ENCODE measurements at places on chromosomes 5 and 9.

DNA sequence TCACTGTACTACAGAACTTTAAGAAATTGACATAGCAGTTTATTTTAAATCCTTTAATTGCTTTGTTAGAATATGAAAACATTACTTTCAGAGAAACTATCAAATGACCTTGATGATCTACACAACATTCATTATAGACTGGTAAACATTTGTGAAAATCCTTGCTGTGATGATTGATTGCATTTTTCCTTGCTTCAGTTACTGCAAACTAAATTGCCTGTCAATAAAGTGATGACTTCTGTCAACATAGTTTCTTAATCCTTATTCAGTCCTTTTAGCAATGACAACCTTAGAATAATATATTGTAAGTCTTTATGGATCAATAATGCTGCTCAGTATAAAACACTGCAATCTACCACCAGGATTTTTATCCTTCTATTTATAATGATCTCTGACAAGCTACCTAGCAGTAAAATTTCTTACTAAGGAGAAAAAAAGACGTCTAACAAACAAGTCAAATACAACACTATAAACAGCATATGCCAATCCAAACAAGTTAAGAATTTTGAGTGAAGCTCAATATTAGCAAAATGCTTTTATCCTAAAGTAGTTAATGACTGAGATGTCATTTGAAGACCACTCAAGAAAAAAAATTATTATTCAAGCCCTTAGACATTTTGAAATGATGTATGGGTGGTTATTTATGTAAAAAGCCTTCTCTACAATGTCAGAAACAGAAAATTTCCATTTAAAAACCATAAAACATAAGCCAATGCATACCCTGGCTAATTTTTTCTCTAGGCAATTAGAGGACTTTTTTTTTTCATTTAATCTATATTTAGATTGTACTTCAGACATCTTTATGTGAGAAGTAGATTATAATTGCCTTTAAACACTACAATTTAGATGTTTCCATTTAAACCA lies 105.5 kb downstream of the FBXL17 start:
- DNase-seq = no peak

GRCh38 chr9:18905028-18905882 lies 127.8 kb downstream of the SAXO1 start:
- DNase-seq = no peak

GRCh38 chr9:70563431-70564204 lies 149.2 kb upstream of the KLF9 start:
- no peak for DNase-seq

DNA sequence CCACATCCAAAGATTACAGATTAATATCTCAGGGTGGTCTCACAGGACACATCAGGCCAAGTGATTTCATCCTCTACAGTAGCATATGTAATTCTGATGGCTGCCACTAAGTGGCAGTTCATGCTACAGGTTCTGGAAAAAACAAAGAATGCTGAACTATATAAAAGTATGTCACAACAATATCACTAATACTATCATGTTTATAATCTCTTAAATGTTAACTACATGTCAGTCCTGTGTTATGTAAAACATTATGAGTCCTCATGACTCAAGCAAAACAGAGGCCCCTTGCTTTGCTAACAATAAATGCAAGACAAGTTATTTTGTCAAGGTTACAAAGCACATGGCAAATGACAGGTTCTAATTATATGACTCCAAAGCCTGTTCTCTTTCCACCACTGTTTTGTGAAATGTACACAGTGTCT lies 233.2 kb downstream of the FBXL17 start:
- no peak for DNase-seq

- DNase-seq = no peak
These were observed 19.4 kb downstream of the ERGIC1 start for GRCh38 chr5:172853355-172853975.

DNA sequence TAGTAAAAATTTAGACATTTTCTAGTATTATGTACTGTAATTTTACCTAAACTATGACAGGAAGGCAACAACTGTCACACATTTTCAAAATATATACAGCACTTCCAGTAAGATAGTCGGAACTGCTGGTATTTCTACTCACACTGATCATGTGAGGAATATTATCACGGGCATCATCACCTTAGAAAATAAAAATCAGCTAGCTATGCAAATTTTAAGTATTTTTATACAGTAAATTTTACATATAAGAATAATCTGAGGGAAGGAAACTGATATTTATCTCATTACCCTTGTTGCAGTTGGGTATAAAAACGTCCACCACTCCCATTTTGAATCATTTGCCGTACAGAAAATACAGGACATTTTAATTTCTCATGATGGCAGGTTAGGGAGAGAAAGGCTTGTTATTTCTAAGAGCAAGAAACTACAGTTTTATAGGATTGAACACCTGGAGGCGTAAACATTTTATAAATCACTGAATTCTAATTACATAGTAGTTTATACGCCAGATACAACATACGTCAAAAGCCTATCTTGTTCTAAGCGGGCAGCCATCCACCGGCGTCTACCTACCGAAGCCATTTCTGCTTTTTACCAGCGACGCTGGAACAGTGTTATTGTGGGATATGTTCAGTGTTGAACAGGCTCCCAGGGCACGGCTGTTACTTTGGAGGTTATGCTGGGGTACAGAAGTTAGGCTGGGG lies 729 bp upstream of the TNPO1 start:
- peak; percentile 3 for DNase-seq

DNA sequence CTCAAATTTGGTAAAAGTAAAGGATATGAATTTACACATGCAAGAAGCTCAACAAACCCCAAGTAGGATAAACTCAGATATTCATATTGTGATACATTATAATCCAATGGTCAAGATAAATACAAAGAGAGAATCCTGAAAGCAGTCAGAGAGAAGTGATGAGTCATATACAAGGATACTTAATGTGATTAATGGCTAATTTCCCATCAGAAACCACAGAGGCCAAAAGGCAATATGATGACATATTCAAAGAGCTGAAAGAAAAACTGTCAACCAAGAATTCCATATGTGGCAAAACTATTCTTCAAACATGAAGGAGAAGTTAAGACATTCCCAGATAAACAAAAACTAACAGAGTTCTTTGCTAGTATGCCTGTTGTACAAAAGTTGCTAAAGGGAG lies 19.5 kb upstream of the IRF1 start:
- no peak for DNase-seq

GRCh38 chr5:175025077-175025476 lies 300.7 kb downstream of the MSX2 start:
- no peak for DNase-seq

DNA sequence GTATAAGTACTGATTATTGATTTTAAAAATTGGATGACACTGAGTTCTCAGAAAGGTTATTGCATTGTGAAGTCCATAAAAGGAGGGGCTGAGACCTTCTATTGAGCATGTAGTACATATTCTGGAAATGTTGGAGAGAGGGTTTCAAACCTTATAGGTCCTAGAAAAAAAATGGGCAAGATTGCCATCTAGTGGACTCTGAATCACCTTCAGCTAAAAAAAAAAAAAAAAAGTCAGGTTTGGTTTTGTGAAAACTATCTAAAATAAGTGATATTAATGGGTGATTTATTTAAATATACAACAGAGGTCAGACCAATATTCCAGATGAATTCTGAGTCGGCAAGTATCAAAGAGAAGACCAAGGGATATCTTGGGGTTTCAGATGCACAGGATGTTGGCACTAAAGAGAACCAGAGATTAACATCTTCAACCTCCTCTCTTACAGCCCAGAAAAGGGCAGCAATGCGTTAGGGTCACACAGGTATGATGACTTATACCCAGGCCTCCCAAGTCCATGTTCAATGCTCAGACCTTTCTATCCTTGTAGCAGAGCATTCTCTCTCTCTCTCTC lies 109.8 kb upstream of the NMUR2 start:
- DNase-seq = no peak

DNA sequence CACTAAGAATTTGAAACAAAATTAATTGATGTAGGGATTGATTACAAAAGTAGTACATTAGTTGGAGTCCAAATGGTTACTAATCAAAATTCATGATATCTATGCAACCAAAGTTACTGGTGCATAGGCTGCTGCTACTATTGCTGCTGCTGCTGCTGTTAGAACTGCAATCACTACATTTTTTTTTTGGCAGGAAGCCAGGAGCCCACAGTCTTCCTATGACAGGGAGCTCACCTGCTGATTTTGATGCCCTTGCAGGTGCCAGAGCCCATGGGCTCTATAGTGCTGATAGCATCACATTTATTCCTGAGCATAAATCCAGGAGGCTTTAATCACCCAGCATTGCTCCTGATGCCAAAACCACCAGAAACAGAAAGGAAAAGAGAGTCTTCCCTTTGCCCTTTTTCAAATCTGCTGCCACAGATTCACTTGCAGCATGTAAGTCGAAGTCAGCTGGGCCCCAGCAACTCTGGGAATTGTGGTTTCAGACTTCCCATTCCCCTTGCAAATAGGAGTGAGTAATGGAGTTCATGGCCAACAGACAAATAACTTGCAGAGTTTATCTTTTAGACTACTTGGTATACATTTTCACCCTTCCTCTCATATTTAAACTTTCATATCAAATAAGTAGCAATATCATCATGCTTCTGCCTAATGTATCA lies 17.6 kb downstream of the SLCO6A1 start:
- DNase-seq = no peak

DNA sequence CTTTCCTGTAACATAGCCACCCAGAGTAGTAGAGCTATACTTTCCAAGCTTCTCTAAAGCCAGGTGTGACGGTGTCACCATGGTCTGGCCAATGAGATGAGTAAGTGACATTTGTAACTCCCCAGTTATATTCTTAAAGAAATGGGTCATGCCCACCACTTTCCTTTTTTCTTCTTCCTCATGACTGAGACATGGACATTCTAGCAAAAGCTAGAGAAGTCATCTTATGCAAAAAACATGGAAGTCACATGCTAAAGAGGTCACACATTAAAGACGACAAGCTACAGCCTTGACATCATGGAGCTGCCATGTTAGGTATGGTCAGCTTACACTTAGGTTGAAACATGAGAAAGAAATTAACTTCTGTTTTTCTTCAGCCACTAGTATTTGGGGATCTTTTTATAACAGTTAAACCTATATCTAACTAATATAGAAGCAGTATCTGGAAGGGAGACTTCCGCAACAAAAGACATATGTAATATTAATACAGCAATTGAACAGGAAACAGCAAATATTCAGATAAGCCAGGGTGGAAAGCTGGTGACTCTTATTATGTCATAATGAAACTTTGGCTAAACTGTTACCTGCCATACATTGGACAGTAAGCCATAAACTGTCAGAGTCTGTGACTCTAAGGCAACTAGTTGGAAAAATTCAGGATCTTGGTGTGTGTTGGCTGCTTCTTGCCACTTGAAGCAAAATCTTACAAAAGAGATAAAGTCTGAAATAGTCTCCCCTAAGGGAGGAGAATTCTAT lies 54.7 kb upstream of the SNX2 start:
- no peak for DNase-seq

DNA sequence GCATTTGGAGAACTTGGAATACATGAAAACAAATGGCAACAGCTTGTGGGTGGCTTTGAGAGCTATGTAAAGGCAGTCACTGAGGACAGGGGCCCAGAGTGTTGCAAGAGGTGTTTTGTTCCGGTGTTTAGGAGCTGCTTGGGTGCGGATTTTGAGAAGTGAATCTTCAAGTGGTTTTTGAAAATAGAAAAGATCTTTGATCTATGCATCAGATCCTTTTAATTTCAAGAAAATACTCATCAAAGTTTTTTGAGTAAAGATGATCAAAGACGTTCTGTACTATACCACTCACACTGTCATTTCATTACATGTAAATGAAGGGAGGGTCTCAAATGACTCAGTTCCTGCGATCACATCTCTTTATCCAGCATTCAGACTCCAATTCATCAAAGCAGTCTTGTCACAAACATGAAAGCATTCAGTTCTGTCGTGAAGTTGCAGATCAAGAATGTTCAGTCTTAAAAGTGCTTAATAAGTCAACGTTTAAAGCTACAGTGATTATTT lies 112.5 kb downstream of the WDR41 start:
- no peak for DNase-seq

DNA sequence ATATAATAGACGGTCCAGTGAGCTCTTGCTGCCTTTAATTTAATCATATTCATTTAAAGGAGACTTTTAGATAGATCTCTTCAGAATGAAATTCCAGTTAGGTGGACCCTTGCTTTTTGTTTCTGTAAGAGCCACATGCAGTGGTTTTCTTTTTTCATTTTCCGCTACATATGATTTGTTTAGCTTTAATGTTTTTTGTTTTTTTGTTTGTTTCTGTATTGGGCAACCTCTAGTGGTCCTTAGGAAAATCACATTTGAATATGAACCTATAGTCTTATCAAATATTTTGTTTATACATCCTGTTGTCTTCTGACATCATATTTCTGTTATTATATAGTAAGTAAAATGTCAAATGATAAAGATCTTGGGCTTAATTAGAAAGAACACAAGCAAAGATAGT lies 150.8 kb downstream of the HACD4 start:
- DNase-seq = no peak

GRCh38 chr9:32403567-32404260 lies 19.3 kb downstream of the ACO1 start:
- no peak for DNase-seq

DNA sequence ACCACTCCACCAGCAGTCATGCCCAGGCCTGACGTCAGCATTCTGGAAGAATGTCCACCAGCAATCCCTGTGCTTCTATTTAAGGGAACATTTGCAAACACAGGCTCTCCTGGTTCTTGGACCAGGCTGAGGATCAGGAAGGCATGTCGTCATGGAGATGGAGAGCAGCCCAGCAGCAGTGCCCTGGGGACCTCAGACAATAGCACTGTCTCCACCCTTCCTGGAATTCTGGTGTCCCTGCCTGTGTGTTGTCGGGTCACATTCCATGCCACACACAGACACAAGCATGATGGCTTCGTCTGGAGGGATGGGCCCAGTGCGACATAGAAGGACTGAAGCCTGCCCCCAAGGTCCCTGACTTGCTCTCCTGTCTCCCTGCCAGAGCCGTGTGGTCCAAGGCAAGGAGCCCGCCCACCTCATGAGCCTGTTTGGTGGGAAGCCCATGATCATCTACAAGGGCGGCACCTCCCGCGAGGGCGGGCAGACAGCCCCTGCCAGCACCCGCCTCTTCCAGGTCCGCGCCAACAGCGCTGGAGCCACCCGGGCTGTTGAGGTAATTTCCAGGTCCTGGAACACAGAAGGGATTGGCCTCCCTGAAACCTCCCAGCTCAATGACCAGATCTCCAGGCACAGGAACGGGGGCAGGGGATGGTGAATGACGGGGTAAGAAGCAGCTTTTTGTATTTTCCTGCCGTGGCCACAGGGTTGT lies 43.8 kb downstream of the STOM start:
- DNase-seq = no peak

DNA sequence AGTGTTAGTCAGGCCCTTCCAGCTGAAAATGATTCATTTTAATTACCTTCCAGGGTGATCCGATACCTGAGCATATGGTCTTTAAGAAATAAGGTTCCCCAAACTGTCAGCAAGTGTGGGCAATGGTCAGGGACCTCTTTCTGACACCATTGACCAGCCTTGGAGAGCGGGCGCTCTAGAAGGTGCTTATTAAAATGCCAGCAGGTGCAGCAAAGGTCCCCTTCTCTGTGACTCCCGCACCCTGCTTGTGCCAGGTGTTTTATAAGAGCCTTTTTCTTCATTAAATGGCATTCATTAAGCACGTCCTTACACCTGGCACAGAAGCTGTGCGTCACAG lies 85.3 kb downstream of the MVB12B start:
- DNase-seq = no peak

All from stimulated activated CD4-positive, alpha-beta T cell treated with anti-CD3 and anti-CD28 coated beads, Interleukin-1b, Interleukin-23, amount 100 ng/mL, for 1 hour (primary cell).